ENCODE measurements at places on chromosomes 5 and 9. TPM values are rescaled to one million over a fixed set of nuclear protein-coding genes. Genes with fewer than 3 reads are reported as not detected.

The HTR1A gene
- polyA plus RNA-seq, result not detected

The CBY3 gene
- 0.12 TPM for polyA plus RNA-seq

The ADAMTSL1 gene
- polyA plus RNA-seq, result 1.8 TPM

The KIAA1958 gene
- 0.71 TPM for polyA plus RNA-seq

The LIFR gene
- polyA plus RNA-seq, result 2.0 TPM
